Chondrocyte (in vitro differentiated cells): ENCODE measurements at places on chromosomes 2 and 18. TPM values are rescaled to one million over a fixed set of nuclear protein-coding genes. Genes with fewer than 3 reads are reported as not detected.
A peak's percentile ranks its signal among the peaks of the same experiment; 100 is the strongest.

DNA sequence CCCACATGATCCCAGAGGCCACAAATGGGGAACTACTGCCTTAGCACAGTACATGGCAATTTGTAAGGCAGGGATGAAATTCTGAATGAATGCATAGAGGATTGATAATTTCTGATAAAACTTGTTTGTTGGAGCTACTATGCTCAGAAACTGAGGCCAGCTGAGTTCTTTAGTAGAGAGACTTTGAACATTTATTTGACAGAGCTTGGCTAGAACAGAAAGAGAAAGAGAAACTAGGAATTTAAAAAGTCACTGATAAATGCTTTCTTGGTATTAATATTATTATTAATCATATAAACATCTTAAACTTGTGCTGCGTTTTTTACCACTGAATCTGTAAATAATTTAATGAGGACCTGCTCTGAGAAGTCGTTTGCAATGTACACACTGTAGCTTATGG lies 923.7 kb upstream of the CNTNAP5 start:
- H3K4me1 ChIP-seq, result peaks cover 22% of the 10 kb centered on the region
- no peak overlapping the region for H3K27ac ChIP-seq
- DNase-seq, result no peak

IL1RL1 gene
- not detected in 3 replicates for total RNA-seq

GRCh38 chr18:8296886-8297616 lies 312.2 kb upstream of the RAB12 start:
- no peak overlapping the region for H3K4me3 ChIP-seq
- H3K27ac ChIP-seq, result no peak overlapping the region
- no peak for DNase-seq
- H3K36me3 ChIP-seq, result peaks cover 6% of the 10 kb centered on the region
- no peaks in the 10 kb centered on the region for H3K4me1 ChIP-seq
- no peaks in the 10 kb centered on the region for H3K27me3 ChIP-seq

GRCh38 chr2:224022486-224022885 lies 16.6 kb downstream of the SERPINE2 start:
- no peak overlapping the region for H3K4me3 ChIP-seq
- no peak overlapping the region for H3K27ac ChIP-seq
- DNase-seq, result no peak
- H3K36me3 ChIP-seq, result no peaks in the 10 kb centered on the region
- H3K4me1 ChIP-seq, result peaks cover 6% of the 10 kb centered on the region
- H3K27me3 ChIP-seq, result no peaks in the 10 kb centered on the region

FOXD4L1 gene
- total RNA-seq, result 0.44 TPM in 1 of 3 replicates, not detected in the others

DNA sequence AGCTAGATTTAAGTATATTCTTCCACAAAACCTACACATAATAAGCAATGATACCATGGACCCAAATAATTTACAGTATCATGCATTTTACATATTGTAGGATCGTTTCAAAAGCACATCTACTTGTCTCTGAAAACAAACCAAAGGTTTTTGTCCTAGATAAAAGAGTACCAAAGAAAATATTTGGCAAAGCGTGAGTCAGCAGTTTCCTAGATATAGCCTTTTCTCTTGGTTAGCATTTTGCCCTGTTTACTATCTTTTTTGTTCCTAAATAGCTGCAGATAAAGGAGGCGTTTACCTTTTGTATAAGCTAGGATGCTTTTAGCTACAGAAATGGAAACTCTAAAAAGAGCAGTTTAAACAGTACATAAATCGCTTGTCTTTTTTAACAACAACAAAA lies 305.8 kb upstream of the GULP1 start:
- no peak overlapping the region for H3K27ac ChIP-seq
- H3K36me3 ChIP-seq, result no peaks in the 10 kb centered on the region
- H3K27me3 ChIP-seq, result no peaks in the 10 kb centered on the region

GRCh38 chr2:200747668-200748618 lies 63.8 kb upstream of the BZW1 start:
- no peak overlapping the region for H3K4me3 ChIP-seq
- H3K27me3 ChIP-seq, result no peaks in the 10 kb centered on the region
- peaks cover 21% of the 10 kb centered on the region for H3K4me1 ChIP-seq

RBM44 gene
- 0.48 to 0.54 TPM (median 0.50 TPM) in 3 replicates for total RNA-seq

DNA sequence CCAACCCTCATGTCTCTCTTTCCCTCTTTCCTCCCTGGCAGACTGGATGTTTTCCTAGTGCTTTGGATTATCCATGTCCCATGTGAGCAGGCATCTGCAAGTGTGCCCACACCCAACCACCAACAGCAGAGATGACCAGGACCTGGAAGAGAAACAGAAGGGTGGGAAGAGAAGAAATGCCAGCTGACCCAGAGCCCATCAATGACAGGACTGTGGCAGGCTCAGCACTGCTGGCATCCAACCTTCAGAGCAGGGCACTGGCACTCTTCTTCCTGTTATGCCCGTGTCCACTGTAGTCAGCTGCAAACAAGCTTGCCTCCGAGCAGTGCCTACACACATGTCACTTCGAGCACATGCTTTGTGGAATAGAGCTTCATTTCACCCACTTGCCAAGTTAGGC lies 121.1 kb downstream of the TANC1 start:
- no peaks in the 10 kb centered on the region for H3K27me3 ChIP-seq
- peaks cover 82% of the 10 kb centered on the region for H3K4me1 ChIP-seq
- H3K4me3 ChIP-seq, result no peak overlapping the region
- H3K36me3 ChIP-seq, result no peaks in the 10 kb centered on the region

PRSS56 gene
- not detected in 3 replicates for total RNA-seq

DNA sequence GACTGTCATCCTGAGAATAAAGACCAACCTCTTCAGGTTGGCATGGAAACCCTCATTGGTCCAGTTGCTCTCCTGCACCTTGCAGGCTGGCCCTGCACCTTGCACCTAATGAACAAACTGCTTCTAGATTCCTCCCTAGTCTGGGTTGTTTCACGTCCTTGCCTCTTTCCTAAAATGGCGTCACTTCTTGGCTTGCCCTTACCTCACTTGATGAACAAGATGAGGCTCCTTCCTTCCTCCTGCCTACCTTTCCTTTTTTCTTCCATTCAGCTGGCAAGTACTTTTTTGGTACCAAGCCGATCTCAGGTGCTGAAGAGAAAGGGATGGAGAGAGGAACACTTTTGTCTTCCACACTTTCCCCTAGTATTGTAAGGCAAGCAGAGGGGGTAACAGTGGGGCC lies 74.5 kb downstream of the MYCN start:
- no peak for DNase-seq
- H3K4me3 ChIP-seq, result no peak overlapping the region
- H3K27me3 ChIP-seq, result peaks cover 32% of the 10 kb centered on the region
- H3K4me1 ChIP-seq, result peaks cover 15% of the 10 kb centered on the region
- no peaks in the 10 kb centered on the region for H3K36me3 ChIP-seq

DNA sequence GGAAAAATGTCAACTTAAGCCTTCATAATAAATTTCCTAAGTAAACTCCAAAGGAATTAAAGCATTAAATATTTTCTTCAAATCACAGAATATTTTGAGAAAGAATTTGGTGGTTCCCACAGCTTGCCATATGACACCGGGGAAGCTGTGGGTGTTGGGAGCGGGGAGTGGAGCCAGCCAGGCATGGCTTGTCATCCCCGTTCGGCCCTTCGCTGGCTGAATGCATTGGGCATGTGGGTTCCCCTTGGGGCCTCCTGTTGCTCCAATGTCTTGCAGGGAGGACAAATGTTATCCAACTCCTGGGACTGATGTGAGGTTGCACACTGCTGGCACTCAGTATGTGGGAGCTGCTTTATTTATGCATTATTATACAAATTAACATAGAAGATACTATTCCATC lies 18.6 kb downstream of the NGEF start:
- peak; percentile 37 for DNase-seq
- peaks cover 3% of the 10 kb centered on the region for H3K4me1 ChIP-seq
- no peaks in the 10 kb centered on the region for H3K36me3 ChIP-seq
- H3K4me3 ChIP-seq, result no peak overlapping the region
